ENCODE measurements at places on chromosomes 4 and X.

DNA sequence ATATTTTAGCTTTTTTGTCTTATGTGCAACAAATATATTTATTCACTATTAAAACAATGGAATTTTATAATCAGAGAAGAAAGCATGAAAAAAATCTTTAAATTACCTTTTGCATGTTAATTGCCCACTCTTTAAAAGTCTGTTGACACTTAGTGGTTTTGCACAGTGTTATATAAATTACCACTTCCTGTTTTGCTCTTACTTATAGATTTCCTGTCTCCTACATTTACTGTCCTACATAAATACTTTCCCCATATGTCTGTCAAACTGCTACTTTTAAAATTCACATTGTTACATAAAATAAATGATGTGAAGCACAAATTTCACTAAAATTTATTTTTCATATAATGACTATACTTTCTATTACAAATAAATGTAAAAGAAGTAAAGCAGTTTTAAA, 161.1 kb upstream of the NDST4 start:
- H3K27ac ChIP-seq = peak overlapping the region; percentile 56
- peak; percentile 43 for DNase-seq
- peak overlapping the region; percentile 38 for H3K4me3 ChIP-seq
- H3K36me3 ChIP-seq = peaks cover 4% of the 10 kb centered on the region

DNA sequence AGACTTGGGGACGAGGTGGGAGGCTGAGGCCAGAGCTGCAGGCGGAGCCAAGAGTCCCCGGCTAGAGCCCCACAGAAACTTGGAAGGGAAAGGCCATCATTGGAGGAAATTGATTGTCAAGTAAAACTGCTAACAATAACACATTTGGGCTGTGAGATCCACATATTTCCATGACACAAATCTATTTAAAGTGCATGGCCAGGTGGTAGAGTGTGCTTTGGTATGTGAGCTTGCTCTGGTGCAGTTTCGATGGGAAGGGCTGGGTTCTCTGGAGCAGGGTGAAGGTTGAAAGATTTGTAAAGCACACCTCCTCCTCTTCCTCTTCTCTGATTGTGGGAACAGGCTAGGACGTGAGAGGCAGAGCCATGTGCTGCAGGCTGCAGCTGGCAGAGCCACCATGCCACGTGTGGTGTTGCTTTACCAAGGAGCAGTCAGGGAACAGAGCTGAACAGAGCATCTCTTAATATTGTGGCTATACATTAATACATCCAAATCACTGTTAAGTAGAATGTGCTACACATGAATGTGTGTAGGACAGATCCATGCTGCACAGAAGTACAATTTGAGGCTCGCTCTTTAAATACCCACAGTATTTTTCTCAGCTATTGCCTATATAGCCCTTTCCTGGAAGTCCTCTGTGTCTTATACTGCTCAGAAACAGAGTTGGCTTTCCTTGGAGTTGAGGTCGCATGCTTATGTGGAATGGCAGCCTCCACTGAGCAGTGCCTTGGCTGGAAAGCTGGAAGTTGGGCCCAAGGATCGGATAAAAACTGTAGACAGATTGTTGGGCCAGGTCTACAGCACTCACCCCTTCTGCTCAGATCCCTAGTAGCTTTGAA, 37.7 kb downstream of the FHDC1 start:
- no peaks in the 10 kb centered on the region for H3K4me1 ChIP-seq
- no peak overlapping the region for H3K4me3 ChIP-seq
- H3K27ac ChIP-seq = no peak overlapping the region
- no peak for DNase-seq

DNA sequence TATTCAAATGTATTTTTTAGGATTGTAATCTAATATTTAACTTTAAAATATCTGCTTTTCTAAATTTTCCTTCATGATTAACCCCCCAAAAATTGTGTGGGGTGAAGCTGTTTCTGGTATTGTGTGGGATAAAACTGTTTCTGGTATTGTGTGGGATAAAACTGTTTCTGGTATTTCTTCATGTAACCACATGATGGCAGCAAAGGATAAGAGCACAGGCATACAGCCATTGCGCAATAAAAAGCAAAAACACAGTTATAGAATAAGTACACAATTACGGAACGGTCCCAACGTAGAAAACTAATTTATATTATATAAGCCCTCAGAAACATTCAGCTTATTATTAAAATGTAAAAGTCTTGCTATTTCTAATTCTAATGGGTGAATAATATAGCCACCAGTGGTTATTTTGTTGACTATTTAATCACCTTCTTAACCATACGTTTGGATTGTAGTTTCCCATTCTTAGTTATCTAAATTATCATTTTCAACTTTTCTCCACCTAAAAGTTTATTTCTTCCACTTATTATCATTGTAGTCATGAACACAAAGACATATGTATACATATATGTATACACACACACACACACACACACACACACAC, 333.9 kb upstream of the FSTL5 start:
- H3K4me3 ChIP-seq = no peak overlapping the region
- H3K36me3 ChIP-seq = no peaks in the 10 kb centered on the region
- no peak overlapping the region for H3K27ac ChIP-seq
- no peaks in the 10 kb centered on the region for H3K4me1 ChIP-seq
- peaks cover 2% of the 10 kb centered on the region for H3K27me3 ChIP-seq

DNA sequence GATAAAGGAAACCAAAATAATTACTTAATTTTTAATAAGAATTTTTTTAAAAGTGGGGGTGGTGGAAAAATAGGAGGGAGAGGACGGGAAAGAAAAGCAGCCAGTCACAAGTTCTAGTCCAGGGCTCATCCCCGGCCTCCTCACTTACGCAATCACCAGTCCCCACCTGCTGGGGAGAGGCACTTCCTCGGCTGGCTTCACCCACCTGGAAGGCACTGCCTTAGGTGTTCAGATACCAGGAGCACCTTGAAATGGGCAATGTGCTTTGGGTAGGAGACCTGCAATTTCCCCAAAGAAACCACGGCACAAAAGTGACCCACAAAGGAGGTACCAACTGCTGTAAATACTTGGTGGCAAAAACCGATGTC, 23.8 kb downstream of the AFAP1 start:
- no peak for DNase-seq
- no peak overlapping the region for H3K27ac ChIP-seq
- no peaks in the 10 kb centered on the region for H3K4me1 ChIP-seq
- H3K36me3 ChIP-seq = no peaks in the 10 kb centered on the region
- peaks cover 4% of the 10 kb centered on the region for H3K27me3 ChIP-seq

- peaks cover 4% of the 10 kb centered on the region for H3K36me3 ChIP-seq
- H3K4me1 ChIP-seq = peaks cover 86% of the 10 kb centered on the region
- H3K27ac ChIP-seq = no peak overlapping the region
- DNase-seq = no peak
- peak overlapping the region; percentile 11 for H3K4me3 ChIP-seq
Observed at GRCh38 chr4:152104901-152105357, 344.1 kb upstream of the GATB start.

- H3K4me1 ChIP-seq = no peaks in the 10 kb centered on the region
- no peak overlapping the region for H3K27ac ChIP-seq
- H3K27me3 ChIP-seq = peaks cover 2% of the 10 kb centered on the region
- H3K4me3 ChIP-seq = no peak overlapping the region
- no peak for DNase-seq
Observed at GRCh38 chrX:17608888-17609287, 128.4 kb upstream of the SCML1 start.

- peaks cover 5% of the 10 kb centered on the region for H3K27me3 ChIP-seq
- H3K36me3 ChIP-seq = no peaks in the 10 kb centered on the region
- no peaks in the 10 kb centered on the region for H3K4me1 ChIP-seq
- DNase-seq = no peak
- H3K27ac ChIP-seq = no peak overlapping the region
Observed at GRCh38 chrX:675279-675954, 44.8 kb downstream of the SHOX start.

Data from immature natural killer cell (primary cell).